ENCODE measurements at places on chromosomes 16 and 17. TPM values are rescaled to one million over a fixed set of nuclear protein-coding genes. Genes with fewer than 3 reads are reported as not detected.

The SLC35G6 gene
- total RNA-seq, result not detected

DNA sequence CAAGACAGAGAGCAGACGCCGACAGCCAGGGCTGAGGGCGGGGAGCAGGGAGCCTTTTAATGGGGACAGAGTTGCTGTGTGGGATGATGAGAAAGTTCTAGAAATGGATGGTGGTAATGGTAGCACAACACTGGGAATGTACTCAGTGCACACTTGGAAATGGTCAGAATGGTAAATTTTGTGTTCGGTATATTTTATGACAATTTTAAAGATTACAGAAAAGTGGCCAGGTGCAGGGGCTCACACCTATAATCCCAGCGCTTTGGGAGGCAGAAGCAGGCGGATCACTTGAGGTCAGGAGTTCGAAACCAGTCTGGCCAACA lies 243.2 kb upstream of the CIBAR2 start:
- ATAC-seq, result no peak

DNA sequence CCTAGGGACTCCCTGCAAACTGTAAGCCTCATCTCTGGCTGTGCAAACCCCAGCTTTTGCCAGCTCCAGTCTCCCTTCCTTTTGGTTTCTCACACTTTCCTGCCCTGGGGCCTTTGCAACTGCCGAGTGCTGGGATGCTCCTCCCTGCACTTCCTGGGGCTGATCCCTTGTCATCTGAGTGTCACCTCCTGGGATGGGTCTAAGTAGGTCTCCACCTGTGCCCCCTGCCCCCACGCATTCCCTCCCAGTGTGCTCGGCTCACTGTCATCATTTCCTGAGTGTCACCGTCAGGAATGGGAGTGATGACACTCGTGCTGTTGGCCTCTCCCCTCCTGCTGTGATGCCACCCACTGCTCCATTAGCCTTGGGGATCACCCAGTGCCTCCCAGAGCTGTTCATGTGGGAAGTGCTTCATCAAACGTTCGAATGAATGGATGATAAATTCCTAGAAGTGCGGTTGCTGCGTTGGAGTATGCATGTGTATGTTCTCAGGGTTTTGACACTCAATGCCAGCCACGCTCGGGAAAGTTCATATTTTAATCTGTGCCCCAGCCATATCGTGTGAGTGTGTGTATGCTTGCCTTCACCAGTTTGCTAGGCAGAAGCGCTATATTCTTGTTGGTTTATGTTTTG lies 189.9 kb downstream of the NTN1 start:
- peak; percentile 40 for ATAC-seq

DNA sequence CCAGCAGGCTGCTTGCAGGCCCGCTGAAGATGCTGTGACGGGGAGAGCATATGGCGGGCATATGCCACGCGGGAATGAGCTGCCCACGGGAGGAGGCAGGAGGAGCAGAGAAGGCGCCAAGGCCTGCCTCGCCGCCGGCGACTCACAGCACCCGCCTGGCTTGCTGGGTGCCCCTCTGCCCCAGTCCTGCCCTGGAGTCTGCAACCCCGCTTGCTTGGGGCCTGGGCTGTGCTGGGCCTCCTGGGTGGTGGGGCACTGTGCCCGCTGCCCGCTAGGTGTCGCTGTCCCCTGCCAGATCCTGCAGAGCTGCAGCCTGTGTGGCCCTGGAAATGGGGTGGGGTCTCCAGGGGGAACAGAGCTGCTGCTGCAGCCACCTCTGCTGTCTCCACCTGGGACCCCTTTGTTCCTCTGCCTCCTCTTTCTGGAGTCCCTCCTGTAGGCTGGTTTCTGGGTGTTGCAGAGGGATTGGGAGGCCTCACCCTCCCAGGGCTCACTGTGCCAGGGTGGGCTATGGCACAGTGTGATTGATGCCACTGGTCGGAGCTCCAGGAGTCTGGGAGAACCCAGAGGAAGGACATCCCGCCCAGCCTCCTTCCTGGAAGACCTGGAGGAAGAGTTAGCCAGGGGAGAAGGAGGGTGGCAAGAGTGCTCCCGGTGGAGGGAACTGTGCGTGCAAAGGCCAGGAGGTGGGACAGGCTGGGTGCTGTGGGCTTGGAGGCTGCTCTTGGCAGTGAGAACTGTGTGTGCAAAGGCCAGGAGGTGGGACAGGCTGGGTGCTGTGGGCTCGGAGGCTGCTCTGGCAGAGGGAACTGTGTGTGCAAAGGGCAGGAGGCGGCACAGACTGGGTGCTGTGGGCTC lies 141.0 kb upstream of the CIBAR2 start:
- peak; percentile 74 for ATAC-seq

DNA sequence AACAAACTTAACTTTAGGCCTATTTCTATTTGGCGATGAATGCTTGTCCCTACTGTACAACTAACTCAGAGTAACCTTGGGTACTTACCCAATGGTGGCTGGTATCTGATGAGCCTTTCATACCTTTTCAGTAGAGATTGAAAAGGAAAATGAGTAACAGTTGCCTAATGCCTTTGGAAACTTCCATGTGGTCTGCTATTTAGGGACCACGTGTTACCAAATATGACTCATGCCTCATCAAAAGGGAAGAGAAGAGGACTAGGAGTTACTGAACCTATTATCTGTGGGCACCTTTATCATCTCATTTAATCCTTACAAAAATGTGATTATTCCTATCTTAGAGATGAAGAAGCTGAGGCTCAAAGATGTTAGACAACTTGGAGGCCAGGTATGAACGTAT lies 8.1 kb downstream of the MYOCD start:
- ATAC-seq, result no peak

DNA sequence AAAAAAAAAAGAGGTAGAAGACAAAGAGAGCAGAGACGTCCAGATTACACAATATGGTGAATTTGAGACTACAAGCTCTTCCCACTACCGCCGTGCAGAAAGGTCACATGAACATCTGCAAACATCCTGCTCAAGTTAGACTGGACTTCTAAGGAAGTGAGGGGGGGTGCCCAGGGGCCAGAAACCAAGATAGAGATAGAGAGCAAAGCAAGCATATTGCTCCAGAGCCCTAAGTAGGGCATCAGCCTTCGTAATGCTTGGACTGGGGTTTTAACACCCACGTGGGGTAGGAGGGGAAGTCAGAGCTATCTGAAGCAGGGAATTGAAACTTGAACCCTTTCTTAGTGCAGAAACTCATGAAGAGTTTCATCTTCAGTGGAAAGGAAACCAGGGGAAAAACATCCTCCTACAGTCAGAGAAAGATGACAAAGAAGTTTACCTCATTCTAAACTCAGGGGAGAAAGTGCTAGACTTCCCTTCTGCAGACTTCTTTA lies 8.7 kb downstream of the CLEC19A start:
- no peak for ATAC-seq

DNA sequence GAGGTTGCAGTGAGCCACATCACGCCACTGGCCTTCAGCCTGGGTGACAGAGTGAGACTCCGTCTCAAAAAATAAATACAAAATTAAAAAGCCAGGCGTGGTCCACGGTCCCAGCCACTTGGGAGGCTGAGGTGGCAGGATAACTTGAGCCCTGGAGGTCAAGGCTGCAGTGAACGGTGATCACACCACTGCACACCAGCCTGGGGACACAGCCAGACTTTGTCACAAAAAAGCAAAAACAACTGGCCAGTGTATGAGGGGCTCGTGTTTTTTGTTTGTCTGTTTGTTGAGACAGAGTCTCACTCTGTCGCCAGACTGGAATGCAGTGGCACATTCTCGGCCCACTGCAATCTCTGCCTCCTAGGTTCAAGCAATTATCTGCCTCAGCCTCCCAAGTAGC lies 1.2 kb upstream of the UBB start:
- ATAC-seq, result no peak

Measured in esophagus mucosa (tissue), 1 donor.